MV-4-11 (cell line): ENCODE measurements at places on chromosomes 7 and 10.

DNA sequence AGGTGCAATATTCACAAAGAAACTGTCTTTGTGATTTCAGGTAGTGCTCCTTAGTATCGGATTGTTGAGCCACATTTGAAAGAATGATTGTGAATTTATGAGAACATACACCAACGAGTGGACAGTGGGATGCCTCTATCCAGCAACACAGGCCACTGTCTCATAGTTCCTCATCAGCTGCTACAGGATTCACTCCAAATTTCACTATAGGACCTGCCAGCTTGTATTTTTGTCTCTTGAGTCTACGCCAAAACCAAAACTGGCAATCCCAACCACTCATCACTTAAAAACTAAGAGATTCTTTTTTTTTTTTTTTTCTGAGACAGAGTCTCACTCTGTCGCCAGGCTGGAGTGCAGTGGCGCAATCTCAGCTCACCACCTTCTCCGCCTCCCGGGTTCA lies 964.5 kb downstream of the CNTNAP2 start:
- DNase-seq = no peak

DNA sequence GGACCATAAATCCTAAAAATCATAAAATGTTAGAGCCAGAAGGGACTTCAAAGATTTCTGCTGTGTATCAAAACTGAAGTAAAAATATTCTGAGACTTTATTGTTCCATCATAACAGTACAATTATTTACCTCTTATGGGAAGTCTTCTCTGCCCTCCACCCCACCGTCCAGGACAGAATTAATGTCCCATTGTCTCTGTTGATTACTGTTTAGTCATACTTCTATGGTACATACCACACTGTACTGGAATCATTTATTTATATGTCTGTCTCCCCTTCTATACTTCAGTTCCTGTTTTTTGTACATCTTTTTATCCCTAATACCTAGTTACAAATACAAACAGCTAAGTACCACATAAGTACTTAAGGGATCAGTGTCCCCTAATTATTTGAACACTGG lies 91.4 kb upstream of the CAPZA2 start:
- no peak for DNase-seq

GRCh38 chr7:112130729-112131410 lies 75.3 kb downstream of the DOCK4 start:
- DNase-seq = no peak

GRCh38 chr10:93859049-93859655 lies 34.6 kb upstream of the SLC35G1 start:
- no peak for DNase-seq
